ENCODE measurements at places on chromosomes 5 and 9.

DNA sequence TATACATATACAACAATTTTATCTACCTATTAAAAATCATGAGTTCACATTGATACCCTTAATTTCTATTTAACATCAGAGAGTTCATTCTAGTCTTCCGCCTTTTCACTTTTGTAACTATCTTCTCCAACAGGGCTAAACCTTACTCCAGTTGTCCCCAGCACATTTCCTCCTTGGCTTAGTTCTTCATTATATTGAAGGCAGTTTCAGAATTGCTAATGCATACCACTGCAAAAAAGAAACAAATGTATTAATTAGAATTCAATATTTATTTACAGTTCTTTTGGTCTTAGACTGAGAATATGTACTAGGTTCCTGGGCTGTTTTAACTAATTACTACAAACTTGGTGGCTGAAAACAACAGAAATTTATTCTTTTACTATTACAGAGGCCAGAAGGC is 132.5 kb downstream of the WDR70 start:
- no peak for DNase-seq

GRCh38 chr5:56755036-56755555 is 60.3 kb upstream of the MAP3K1 start:
- DNase-seq, result no peak

DNA sequence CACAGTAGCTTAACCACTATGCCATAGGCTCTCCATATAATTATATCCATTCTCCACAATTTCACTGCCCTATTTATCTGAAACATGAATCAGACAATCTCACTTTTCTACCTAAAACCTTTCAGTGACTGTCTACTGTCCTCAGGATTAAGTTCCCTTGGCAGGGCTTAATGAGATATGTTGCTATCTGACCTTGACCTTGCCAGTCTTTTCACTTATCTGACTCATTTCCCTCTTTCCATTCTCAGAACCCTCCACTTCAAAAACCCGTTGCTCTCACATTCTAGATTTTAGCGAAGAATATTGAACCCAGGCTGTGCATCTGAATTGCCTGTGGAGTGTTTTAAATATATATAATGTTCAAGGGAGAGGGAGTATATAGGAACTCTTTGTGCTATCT is 452.1 kb upstream of the MPDZ start:
- DNase-seq, result no peak

DNA sequence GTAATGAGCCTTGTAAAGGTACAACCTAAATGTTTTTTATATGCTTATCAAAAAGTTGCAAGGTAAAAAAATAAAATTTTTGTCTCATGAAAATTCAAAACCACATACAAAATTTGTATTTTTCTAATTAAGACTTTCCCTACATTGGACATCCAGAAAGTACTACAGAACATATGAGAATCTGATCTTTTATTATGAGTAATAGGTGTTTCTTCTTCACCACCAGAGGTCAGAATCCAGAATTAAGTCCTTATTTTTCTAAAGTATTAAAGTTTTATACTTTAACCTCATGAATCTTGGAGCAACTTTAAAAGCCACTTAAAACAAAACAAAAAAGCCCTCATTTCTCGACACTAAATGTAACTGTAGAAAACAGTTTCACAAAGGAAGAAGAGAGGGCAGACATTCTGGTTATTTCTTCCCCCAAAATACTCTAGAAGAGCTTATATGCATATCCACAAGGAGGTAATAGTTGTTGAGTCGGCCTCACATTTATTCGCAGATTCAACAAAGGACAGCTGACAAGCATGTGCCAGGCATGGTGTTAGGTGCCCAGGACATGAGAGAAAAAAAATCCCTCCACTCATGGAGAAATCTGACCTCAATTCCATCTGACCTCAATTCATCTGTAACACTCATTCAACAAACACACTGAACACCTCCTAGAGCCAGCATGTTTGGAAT is 69.3 kb downstream of the MLLT3 start:
- no peak for DNase-seq

DNA sequence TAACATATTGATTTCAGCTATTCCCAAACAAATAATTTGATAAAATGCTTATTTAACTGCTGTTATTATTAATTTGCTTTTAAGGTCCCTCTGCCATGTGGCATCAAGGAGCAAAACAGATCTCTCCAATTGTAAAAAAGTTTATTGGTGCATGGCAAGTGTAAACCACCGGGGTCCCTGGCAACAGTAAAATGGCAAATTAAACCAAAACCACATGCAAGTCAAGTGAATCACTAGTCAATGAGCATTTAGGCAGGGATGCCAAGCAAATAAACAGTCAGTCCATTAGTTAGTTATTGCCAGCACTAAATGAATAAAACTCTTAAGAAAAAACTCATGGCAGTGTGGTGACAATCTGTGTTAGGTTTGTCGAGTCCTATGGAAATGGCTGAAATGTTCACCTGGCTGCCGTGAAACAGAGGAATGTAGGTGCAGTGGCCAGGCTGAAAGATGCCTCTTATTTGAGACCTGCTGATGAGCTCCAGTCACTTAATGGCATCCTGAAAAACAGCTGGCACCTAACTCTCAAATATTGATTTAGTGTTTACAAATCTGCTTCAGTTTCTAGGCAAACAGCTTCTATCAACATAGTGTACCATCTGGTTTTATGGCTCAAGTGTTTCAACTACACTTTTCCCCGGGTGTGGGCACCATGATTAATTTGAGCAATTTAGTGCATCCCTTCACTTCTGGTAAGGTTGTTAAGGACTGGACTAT is 296.5 kb upstream of the ITGA1 start:
- DNase-seq, result no peak

- no peak for DNase-seq
Measured at GRCh38 chr5:156036640-156037039, 290.3 kb upstream of the SGCD start.

DNA sequence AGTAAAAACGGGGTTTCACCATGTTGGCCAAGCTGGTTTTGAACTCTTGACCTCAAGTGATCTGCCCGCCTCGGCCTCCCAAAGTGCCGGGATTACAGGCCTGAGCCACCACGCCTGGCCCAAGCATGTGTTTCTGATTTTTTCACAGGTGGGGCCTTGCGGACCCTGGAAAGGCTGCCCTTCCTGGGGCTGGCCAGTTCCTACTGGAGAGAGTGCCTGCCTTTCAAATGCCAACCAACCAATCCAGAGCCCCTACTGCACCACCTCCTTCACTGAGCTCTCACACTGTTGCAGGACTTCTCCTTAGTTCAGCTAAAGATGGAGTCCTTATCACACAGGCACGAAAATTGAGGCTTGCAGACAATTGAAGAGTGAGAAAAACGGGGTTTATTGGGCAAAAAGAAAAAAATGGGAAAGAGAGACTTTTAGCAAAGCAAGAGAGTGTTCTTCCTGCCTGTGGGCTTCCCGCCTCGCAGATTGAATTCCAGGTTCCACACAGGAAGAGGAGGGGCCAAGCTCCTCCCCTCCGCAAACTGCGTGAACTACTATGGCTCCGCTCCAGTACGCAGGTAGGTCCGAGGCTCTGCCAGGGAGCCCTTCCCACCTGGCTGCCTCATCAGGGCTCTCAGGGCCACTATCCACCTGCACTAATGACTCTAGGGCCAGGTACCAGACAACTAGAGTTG is 8.3 kb upstream of the CMBL start:
- DNase-seq, result no peak

DNA sequence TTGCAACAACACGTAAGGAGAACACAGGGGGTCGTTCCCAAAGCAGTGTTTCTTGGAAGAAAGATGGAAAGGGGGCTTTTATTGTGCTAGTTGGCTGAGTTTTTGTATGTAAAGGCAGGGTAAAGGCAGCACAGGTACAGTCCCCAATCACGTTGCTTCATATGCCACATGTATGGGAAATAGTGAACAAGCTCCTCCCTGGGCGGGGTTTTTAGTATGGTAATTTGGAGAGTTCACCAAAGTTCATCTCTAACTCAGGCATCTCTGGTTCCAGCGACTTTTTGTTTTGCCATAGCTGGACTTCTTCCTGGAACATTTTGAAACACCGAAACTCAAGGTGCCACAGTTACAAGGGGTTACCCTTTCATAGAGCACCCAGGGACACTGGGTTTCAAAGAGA is 133.9 kb downstream of the CAAP1 start:
- no peak for DNase-seq

DNA sequence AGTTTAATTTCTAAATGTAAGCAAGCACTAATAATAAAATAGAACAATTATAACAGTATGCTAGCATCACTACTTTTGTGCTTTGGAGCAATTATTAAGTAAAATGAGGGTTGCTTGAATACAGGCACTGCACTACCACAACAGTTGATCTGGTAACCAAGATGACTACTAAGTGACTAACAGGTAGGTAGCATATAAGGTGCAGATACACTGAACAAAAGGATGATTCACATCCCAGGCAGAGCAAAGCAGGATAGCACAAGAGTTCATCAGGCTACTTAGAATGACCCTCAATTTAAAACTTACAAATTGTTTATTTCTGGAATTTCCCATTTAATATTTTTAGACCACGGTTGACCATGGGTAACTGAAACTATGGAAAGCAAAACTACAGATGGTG is 48.0 kb upstream of the RGS7BP start:
- DNase-seq, result no peak

- DNase-seq, result no peak
Measured at GRCh38 chr5:2110137-2110933, 227.6 kb upstream of the IRX4 start.

DNA sequence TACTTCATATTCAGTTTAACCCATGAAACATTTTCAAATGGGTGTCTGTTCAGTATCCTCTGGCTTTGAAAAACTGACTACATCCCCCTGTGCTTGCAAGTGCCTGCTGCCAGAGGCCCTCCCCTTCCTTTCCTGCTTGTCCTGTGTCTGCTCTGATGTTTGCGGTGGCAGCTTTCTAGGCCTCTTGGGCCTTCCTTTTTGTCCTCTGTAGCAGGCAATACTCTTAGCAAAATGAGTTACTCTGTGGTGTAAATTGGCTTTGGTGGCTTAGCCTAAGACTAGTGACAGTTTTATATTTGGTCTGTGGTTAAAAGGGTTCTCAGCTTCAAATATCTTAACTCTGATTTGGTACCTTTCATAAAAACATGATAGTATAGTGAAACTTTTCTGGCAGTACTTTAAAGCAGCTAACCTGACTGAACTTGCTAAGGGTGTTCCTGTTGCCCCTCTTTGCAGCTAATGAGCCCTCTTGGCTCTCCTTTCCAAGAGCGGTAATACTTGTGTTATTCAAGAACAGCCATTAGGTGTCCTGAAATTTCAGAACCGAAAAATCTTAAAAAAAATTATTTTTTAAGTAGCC is 76.6 kb downstream of the GOLM1 start:
- no peak for DNase-seq

DNA sequence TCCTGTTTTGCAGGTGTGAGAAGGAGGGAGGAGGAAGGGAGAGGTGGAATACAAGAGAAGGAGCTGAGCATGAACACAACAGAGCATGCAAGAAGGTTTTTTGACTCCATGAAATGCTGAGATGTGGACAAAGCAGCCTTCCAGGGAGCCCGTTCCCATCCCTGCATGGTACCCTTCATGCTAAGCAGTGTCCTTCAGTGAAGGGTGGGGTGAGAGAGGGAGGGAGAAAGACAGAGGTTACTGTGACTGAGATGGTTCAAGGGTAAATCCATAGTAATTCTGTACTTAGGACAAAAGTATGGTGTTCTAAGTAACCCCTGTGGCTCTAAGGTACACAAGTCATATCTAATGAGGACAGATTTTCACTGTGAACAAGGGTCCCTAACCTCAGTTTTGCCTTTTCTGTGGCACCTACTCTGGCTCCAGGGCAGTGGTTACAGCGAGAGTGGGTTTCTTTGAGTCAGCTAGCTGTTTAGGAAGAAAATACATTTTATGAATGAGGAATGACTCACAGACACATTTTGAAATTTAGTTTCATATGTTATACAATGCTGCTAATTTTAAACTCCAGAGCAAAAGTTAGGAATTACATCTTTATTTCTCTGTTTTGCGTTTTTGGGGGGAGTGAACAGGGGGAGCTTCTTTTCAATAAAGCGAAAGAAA is 184.9 kb upstream of the SLC12A2 start:
- no peak for DNase-seq

DNA sequence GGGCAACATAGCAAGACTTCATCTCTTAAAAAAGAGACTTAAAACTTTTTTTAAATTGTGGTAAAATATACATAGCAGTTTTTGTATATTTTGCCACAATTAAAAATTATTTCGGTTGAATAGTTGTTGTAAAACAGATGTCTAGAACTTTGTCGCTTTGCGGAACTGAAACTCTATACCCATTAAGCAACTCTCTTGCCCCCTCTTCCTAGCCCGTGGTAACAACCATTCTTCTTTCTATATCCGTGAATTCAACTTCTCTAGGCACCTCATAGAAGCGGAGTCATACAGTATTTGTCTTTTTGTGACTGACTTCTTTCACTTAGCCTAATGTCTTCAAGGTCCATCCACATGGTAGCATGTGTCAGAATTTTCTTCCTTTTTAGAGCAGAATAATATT is 43.3 kb downstream of the SPARC start:
- no peak for DNase-seq

DNA sequence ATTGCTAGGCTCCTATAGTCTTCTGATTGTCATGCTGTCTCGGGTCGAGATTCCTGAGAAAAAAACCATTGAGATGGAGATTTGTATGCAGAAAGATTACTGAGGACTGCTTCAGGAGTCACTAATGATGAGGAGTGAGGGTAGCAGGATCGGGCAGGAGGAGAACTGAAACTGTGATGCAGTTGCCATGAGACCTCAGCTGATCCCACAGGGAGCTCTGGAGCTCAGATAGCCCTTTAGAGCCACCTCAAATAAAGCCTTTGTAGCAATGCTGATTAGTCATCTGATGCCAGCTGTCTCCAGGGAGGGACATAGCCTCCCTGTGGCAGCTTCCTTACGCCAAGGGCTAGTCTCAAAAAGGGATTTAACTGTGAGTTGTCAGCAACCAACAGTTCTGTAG is 256.9 kb downstream of the DMAC1 start:
- DNase-seq, result no peak

GRCh38 chr5:31235381-31235780 is 41.9 kb downstream of the CDH6 start:
- peak; percentile 44 for DNase-seq

DNA sequence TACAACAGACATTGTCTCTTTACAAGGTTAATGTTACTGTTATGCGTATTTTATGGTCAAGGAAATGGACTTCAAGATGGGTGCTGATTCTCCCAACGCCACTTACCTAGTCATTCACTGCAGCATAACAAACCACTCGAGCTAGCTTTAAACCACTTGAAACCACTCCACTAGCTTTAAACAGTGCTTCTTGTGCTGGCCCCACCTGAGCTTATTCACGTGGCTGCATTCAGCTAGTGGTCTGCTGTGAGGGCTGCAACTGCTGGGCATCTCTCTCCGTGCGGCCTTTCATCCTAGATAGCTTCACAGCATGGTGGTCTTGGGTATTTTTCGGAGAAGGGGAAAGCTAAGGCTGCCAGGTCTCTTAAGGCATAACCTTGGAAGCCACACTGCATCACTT is 3.5 kb upstream of the HRH2 start:
- no peak for DNase-seq

GRCh38 chr5:98627121-98627520 is 146.3 kb upstream of the RGMB start:
- no peak for DNase-seq

GRCh38 chr5:157558041-157558595 is 17.5 kb downstream of the ADAM19 start:
- no peak for DNase-seq

- DNase-seq, result no peak
Measured at GRCh38 chr5:113546703-113547183, 33.2 kb downstream of the YTHDC2 start.

All from left kidney (tissue), 8 donors.